GM19239 (cell line): ENCODE measurements at places on chromosomes 7 and 10.

- DNase-seq, result no peak
Measured at GRCh38 chr10:5442990-5443370, 30.6 kb downstream of the NET1 start.

DNA sequence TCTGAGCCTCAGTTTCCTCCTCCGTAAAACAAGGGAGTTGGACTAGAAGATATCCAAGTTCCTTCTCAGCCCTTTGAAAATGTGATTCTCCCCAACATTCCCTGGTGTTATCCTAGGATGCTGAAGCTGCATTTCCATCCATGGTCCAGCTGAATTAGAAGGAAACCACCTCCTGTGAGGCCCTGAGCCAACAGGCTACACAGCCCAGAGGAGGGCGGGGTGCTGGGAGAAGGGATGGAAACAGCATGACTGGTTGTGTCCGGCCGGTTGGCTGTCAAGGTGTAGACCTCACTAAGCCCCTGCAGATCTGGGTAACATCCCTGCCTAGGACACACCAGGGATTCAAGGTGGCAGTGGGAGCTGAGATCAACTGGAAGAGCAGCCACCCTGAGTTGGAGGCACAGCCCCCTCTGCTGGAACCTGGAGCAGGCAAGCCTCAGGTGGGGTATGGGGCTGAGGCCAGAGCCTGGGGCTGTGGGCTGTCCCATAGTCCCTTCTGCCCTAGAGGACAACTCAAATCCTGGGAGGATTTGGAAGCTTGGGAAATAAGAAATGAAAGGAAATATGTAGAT is 72.0 kb downstream of the PAX2 start:
- no peak for DNase-seq

GRCh38 chr10:110852255-110852896 is 19.4 kb upstream of the PDCD4 start:
- no peak for DNase-seq

GRCh38 chr7:3486841-3487240 is 185.8 kb downstream of the SDK1 start:
- DNase-seq, result no peak

DNA sequence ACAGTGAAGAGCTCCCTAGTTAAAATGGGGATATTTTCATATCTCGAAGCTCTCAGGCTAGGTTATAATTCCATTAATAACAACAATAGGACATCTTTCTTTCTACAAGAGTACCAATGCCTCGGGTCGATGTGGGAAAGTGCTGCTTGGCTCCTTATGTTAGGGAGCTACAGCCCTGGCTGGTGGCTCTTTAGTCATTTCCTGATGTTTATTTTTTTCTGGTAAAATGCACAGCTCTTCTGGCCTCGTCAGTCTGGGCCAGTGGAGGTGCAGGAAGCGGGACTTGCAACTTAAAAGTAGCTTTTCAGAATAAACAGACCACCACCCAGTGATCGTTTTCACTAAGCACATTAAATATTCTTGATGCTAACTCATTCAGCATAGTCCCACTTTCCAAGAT is 58.3 kb downstream of the MKX start:
- DNase-seq, result no peak

DNA sequence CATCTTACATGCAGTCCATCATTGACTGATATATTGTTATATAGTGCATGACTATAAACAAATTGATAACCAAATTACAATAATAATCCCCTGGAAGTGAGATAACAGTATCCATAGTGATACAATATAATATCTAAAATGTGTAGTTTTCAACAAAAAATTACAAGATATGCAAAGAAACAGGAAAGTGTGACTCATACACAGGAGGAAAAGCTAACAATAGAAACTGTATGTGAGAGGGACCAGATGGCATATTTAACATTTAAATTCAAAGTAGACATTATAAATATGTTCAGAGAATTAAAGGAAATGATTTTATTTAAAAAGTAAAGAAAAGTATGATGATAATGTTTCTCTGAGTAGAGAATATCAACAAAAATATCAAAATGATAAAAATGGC is 8.0 kb downstream of the OR9A2 start:
- DNase-seq, result no peak

DNA sequence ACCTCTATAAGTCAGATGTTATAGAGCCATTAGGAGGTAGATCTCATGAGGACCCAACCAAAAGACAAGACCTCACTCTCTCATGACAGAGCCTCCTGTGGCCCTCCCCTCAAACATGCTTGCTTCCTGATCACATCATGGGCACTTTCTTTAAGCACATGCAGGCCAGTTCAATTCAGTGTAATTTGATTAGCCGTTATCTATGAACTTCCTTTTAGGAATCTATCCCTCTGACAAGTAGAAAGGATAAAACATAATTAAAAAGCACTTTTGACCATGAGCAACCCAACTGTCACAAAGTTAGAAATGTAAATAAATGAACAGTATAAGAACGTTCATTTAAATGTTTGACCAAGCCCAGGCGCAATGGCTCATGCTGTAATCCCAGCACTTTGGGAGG is 27.7 kb upstream of the TMEM254 start:
- no peak for DNase-seq

DNA sequence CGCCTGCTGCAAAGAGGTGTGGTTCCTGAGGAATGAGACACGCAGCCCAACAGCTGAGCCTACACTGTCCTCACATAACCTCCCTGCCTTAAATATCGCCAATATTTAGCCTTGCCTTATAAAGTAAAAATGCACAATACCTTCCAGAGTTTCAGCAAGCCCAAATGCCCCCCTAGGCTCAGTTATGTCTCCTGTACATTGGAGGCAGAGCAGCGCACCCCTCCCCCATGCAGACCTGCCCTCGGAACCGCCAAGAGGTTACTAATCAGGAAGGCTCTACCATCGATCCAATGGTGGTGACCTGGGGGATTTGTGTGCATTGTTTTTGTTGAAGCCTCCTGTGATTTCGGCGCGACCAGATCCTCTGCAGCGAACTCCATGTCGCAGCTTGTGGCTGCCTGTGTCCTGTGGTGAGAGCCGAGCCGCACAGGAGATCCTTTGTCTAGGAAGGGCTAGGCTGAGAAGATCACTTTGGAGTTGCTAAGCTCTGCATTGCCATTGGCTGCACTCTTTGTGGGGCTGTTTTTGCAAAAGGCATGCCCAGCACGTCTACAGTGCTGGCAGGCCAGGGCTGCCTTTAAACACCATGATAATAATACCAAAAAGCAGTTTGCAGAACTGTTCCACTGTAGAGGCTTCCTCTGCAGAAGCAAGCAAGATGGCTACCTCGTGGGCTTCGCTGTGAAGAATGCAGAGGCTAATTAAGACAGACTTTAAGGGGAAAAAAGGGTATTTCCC is 40.1 kb downstream of the TET1 start:
- peak; percentile 52 for DNase-seq

GRCh38 chr7:84277628-84278224 is 83.1 kb upstream of the SEMA3A start:
- DNase-seq, result no peak

DNA sequence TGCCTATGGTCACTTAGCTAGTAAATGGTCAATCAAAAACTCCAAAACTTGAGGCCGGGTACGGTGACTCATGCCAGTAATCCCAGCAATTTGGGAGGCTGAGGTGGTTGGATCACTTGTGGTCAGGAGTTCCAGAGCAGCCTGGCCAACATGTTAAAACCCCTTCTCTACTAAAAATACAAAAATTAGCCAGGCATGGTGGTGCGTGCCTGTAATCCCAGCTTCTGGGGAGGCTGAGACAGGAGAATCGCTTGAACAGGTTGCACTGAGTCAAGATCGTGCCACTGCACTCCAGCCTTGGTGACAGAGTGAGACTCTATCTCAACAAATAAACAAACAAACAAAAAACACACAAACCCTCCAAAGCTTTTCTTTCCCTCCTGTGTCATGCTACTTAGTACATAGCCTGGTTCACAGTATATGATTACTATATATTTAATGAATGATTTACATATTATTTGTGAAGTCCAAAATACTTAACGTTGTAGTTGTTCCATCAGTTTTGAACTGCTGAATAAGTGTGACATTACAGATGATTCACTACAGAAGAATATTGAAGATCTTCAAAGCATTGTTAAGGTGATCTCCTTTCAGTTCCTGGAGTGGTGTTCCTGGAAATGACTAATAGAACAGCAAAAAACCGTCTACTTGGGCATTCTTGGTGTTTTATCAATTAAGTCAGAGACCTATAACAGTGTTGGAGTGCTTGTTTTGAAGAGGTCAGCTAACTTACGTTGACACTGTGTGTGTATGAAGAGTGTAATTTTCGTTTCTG is 72.9 kb downstream of the ADK start:
- no peak for DNase-seq

- no peak for DNase-seq
Measured at GRCh38 chr7:84722734-84723133, 464.1 kb downstream of the SEMA3D start.

GRCh38 chr10:5508161-5508604 is 8.8 kb upstream of the CALML5 start:
- no peak for DNase-seq

GRCh38 chr7:111272092-111272491 is 181.2 kb downstream of the LRRN3 start:
- DNase-seq, result no peak

GRCh38 chr10:19778996-19779395 is 37.2 kb upstream of the PLXDC2 start:
- no peak for DNase-seq

- no peak for DNase-seq
Measured at GRCh38 chr7:39353615-39354376, 212.4 kb upstream of the YAE1 start.

GRCh38 chr7:2527505-2528467 is 8.2 kb downstream of the LFNG start:
- DNase-seq, result no peak

DNA sequence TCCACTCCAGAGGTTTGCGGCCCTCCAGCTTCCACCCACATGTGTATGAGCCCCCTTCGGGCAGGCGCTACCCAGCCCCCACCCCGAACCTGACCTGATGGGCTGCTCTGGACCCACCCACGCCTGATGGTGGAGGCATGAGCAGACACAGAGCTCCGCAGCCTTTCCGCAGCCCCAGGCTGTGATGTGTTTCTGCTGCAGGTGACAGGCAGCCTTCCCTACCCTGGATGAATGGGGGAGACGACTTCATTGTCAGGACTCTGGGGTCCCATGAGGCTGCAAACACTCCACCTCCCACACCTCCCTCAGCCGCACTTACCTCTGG is 61.2 kb downstream of the OAT start:
- no peak for DNase-seq

DNA sequence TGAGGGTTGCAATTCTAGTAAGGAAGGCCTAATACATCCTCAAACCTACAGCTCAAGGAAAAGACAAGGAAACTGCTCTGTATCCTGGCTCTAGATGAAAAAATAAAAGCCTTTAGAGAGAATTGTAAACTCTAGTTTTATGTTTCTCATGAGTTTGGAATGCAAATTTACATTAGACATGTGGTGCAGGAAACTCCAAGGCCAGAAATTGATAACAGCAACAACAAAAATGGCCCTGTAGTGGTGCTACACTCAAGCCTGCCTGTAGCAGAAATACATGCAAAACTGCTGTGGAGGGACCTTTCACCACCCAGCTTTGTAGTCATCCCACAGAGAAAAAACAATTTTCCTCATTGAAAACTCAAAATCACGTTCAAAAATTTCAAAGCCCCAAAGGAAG is 546.7 kb upstream of the LRRN3 start:
- no peak for DNase-seq

- no peak for DNase-seq
Measured at GRCh38 chr7:69173341-69173740, 424.9 kb upstream of the AUTS2 start.

DNA sequence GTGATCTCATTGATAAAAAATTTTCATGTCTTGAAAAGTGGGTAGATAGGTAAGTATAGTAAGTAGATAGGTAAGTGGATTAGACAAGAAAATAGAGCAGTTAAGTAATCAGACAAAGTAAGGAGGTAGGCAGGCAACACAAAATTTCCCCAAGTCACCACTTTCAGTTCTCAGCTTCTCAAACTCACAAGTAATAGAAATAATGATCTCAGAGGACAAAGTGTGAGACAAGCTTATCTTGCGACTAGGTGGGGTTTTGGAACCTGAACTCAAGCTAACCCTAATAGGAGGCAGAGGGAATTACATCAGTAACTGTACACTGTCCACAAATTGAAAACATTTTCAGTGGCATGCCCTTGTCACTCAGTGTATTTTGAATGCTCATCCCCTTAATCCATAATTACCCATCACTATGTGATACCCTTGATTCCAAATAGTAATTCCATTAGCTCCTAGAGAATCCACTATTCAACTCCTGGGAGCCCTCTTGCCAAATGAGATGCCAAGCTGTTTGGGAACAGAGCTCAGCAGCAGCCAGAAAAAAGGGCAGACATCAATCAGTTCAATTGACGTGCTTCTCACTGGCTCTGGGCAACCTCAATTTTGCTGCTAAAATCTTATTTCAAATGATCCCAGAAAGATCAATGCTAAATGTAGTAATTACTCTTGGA is 703.2 kb downstream of the XPNPEP1 start:
- no peak for DNase-seq

- no peak for DNase-seq
Measured at GRCh38 chr7:11232462-11232861, 258.8 kb downstream of the PHF14 start.

DNA sequence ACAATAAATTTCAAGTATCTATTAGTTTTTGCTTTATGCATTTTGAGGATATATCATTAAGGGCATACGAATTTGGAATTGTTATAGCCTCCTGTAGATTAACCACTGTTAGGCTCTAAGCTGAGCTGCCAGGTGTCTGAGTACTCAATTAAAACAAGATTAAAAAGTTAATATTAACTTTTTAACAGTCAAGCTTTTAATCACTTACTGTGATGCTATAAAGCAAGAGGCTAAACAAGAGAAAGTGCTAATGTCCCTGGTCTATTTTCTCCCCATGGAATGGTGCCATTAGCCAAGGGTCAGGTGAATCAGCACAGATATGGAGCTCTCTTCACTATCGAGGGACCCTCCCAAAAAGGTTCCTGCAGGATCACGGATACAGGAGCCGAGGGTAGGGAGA is 9.7 kb downstream of the GSAP start:
- DNase-seq, result no peak

DNA sequence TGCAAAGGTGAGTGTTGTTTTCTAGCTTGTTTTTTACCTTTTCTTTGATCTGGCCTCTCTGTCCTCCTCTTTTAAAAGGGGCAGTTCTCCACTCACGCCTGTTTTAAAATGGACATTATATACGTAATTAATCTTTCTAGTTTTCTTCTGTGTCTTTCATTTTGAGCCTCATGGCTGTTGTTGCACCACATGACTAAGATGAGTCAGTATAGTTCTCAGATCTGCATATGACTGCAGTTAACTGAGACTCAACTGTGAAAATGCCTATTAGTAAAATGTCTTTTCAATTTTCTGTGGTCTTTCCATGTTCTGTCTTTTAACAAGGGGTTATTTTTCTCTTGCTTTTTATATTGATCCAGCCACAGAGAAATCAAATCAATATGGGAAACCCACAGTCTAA is 296.1 kb downstream of the CDK14 start:
- no peak for DNase-seq
